Dorsolateral prefrontal cortex (tissue), 122 donors: ENCODE measurements at places on chromosomes 7 and 10.

DNA sequence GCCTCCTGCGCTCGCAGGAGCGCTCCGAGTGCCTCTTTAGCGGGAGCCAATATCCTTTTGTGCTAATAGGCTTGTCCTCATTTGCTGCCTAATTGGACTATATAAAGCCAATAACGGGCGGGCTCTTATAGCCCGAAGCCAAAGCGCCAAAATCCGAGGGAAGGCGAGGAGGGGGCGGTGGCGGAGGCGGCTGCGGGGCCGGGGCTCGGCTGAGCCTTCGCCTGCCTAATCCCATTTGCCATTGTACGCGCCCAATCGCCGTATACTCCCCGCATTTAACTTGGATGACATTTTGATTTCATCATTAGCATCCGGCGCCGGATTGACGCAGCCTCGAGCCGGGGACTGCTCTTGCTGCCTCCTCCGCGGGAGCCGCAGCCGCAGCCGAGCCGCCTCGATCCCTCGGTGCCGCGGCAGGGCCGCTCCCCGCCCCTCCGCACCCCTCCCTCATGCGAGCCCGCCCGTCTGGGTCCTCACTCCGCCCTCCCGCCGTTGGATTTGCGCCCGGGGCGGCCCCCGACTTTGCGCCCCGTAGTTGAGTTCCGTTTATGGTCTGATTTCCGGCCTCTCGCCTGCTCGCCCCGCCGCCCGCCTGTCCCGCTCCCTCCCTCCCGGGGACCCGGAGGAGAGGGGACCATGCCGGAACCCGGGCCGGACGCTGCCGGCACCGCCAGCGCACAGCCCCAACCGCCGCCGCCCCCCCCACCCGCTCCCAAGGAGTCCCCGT, at the start of gene HMX3:
Gene HMX3, plus strand, starts transcription at position 556 of the 727 bp plus-strand sequence. Its CDS starts 81 bp downstream, at position 637.
- no peak for DNase-seq

- no peak for DNase-seq
These were observed 2.5 kb downstream of the ENTPD1 start for GRCh38 chr10:95758351-95759025.

DNA sequence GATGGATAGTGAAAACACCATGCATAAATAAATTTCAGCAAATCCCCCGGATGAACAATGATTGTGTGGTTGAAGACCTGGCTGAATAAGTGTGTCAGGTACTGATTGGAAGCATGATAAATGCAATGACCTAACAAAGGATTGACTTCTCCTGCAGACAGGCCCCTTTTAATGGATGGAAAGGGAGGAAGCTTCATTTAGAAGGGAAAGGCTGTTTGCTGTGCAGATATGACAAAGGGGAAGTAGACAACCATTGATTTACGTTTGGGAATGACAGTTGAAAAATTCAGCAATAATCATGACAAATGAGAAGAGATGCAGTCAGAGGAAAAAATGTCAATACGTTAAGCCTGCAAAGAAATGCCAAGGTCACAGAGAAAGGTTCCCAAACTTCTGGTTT, 503.8 kb downstream of the LRMDA start:
- DNase-seq: no peak

GRCh38 chr7:41731493-41732435, 28.9 kb upstream of the INHBA start:
- no peak for DNase-seq

- DNase-seq: no peak
These were observed 91.4 kb upstream of the NAMPT start for GRCh38 chr7:106376026-106376799.
